Retinal pigment epithelial cell (primary cell): ENCODE measurements at places on chromosomes 16 and 17.
A peak's percentile ranks its signal among the peaks of the same experiment; 100 is the strongest.

GRCh38 chr17:50219939-50220465 is 18.6 kb upstream of the COL1A1 start:
- DNase-seq, result peak; percentile 60

DNA sequence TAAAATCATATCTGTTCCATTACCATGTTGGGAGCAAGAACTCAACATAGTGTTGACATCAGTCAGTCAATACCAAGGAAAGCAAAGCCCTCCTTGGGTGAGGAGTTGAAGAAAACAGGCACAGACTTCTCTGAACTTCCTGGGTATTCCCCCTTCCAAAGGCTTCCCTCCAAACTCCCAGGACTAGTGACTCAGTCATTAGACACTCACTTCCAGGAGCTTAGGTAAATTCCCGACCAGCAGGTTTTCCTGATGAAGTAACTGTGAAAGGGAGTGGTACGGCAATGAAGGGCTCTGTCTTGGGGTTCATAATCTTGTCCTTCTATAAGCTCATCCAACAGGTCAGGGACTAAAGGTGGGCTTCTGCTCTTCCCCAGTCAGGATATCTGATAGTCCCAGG is 293.8 kb upstream of the AXIN2 start:
- peak; percentile 16 for DNase-seq

DNA sequence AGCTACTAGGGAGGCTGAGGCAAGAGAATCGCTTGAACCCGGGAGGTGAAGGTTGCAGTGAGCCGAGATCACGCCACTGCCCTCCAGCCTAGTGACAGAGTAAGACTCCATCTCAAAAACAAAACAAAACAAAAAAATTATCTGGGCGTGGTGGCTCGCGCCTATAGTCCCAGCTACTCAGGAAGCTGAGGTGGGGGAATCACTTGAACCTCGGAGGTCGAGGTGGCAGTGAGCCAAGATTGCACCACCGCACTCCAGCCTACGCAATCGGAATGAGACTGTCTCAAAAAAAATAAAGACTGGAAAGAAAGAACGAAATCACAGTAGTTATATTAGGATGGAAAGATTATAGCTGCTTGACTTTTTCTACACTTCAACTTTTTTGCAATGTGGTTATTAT is 18.9 kb downstream of the COG1 start:
- DNase-seq, result no peak

GRCh38 chr17:18258356-18259038 is at the start of gene FLII:
FLII (minus strand) TSS chr17:18258738; CDS start chr17:18258690, 48 bp downstream.
- no peak for DNase-seq

DNA sequence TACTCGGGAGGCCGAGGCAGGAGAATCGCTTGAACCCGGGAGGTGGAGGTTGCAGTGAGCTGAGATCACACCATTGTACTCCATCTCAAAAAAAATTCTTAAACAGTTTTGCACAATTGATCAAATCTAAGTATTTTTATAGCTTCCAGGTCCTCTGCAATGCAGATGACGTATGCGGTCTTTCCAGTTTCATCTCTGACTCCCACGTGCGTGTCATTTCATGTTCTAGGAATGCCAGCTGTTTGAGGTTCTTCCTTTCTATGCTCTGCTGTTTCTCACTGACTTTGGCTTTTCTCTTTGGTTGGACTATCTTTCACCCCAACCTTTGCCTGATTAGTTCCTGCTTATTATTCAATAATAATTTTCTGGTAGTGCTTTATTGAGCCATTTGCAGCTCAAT is 16.2 kb downstream of the CHP2 start:
- DNase-seq, result no peak

DNA sequence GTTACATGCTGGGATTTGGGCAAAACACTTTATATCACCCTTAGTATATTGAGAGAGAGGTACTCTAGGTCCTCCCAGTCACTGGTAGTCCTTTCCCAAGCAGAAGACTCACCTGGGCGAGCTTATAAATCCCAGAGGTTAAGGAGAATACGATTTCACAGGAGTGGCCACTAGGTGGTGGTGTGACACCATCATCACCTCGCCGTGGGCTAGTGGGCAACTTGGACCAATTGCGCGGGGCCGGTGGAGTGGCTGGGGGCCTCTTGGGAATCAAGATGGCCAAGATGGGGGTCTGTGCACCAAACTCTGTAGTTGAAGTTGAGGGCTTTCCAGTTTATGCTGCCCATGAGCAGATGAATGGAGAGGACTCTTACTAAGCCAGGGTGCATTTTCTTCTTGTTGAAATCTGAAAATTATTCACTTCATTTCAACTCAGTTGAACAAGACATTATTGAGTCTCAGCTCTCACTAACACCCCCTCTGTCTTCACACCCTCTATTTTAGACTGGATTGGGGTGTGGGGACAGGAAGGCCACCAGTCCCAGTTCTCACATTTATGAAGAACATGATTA is 38.2 kb upstream of the PIRT start:
- peak; percentile 2 for DNase-seq

GRCh38 chr16:59169168-59169567 is 435.1 kb upstream of the GOT2 start:
- DNase-seq, result no peak

DNA sequence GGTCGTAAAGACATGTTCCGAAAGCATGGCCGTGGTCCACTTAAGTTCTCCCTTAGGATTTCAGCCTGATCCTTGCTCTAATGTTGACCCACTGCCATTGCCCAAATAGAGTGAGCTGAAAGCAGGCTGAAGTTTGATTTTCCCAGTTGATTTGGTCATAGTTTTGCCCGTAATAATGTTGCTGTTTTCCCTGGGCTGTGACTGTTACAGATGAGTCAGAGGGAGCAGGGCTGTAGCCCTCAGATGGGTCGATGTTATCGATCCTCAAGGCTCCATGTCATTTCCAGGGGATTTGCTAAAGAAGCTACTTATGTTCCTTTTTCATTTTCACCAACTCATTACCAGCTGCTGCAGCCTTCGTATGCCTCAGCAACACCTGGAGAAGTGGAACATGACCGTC is 169.0 kb upstream of the ZFHX3 start:
- DNase-seq, result no peak

- DNase-seq, result no peak
These were observed 168.9 kb upstream of the CIBAR2 start for GRCh38 chr16:85281181-85281580.

GRCh38 chr17:67569015-67569451 is 148.7 kb upstream of the NOL11 start:
- no peak for DNase-seq

- DNase-seq, result no peak
These were observed 162.2 kb downstream of the CDH13 start for GRCh38 chr16:82788919-82789318.
